A673 (cell line): ENCODE measurements at places on chromosomes 12 and 14. TPM values are rescaled to one million over a fixed set of nuclear protein-coding genes. Genes with fewer than 3 reads are reported as not detected.

NTF3 gene
- not detected in 2 replicates for total RNA-seq

FITM1 gene
- total RNA-seq: 0.48 TPM in 1 of 2 replicates, not detected in the other

SERPINA5 gene
- total RNA-seq: not detected in 2 replicates

GALNT8 gene
- not detected in 2 replicates for total RNA-seq

- no peak overlapping the region for H3K4me3 ChIP-seq
- no peaks in the 10 kb centered on the region for H3K4me1 ChIP-seq
- no peak overlapping the region for H3K27ac ChIP-seq
- no peak for DNase-seq
- peaks cover 12% of the 10 kb centered on the region for H3K27me3 ChIP-seq
Observed at GRCh38 chr12:5784462-5785130, 160.5 kb downstream of the ANO2 start.

DNA sequence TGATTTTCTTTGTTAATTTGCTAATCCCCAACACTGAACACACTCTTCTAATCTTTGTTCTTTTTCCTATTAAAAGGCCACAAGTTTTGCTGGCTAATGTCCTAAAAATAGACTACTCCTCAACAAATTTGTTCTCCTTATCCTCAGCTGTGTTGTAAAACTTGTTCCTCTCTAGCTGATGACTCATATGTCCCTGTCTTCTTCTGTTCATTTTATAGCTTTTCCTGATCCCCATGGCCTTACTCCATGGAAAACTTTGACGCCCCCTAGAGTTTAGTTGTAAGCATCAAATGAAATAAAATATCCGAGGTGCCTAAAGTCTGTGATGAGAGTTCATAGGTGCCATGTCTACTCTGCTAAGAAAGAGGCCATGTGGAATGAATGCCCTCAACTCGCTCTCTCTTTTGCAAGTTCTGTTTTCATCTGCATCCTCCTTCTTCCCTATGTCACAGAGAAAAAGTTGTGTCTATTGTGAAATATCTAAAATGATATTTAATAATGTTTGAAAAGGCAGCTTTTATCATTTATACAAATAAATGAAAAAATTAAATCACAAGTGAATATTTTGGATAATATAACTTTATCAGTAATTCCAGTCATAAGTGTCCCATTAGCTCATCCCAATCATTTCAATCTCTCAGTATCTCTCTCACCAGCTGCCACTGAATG, 237.9 kb downstream of the IPO8 start:
- no peak overlapping the region for H3K27ac ChIP-seq
- no peaks in the 10 kb centered on the region for H3K36me3 ChIP-seq
- no peaks in the 10 kb centered on the region for H3K27me3 ChIP-seq
- peak; percentile 81 for DNase-seq
- no peak overlapping the region for H3K4me3 ChIP-seq

DNA sequence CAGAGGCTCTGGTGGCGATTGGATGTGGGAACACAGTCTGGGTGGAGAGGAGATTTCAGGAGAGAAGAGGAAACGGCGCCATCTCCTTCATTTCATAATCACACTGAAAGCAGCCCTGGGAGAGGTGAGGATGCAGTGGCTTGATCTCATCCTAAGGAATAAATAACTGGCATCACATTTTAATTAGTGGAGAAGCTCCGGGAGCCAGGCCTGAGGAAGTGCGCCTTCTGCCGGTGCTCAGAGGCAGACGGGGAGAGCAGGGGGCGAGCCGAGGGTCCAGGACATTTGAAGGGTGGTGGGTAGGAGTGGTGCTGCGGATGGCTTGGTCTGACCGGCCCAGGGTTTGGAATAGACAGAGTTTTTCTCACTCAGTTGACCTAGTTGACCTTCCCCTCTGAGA, 265.0 kb downstream of the CACNA1C start:
- H3K36me3 ChIP-seq: no peaks in the 10 kb centered on the region
- H3K27me3 ChIP-seq: no peaks in the 10 kb centered on the region
- H3K27ac ChIP-seq: no peak overlapping the region
- no peak for DNase-seq
- no peak overlapping the region for H3K4me3 ChIP-seq
- H3K4me1 ChIP-seq: no peaks in the 10 kb centered on the region

- no peaks in the 10 kb centered on the region for H3K27me3 ChIP-seq
- peaks cover 32% of the 10 kb centered on the region for H3K4me1 ChIP-seq
- H3K36me3 ChIP-seq: no peaks in the 10 kb centered on the region
- H3K27ac ChIP-seq: peak overlapping the region; percentile 70
- DNase-seq: peak; percentile 95
Observed at GRCh38 chr12:98399532-98399931, 115.9 kb upstream of the TMPO start.

- no peaks in the 10 kb centered on the region for H3K36me3 ChIP-seq
- no peaks in the 10 kb centered on the region for H3K27me3 ChIP-seq
- no peak overlapping the region for H3K4me3 ChIP-seq
- no peak overlapping the region for H3K27ac ChIP-seq
- no peak for DNase-seq
Observed at GRCh38 chr12:116726694-116727093, 11.2 kb downstream of the SPRING1 start.

DNA sequence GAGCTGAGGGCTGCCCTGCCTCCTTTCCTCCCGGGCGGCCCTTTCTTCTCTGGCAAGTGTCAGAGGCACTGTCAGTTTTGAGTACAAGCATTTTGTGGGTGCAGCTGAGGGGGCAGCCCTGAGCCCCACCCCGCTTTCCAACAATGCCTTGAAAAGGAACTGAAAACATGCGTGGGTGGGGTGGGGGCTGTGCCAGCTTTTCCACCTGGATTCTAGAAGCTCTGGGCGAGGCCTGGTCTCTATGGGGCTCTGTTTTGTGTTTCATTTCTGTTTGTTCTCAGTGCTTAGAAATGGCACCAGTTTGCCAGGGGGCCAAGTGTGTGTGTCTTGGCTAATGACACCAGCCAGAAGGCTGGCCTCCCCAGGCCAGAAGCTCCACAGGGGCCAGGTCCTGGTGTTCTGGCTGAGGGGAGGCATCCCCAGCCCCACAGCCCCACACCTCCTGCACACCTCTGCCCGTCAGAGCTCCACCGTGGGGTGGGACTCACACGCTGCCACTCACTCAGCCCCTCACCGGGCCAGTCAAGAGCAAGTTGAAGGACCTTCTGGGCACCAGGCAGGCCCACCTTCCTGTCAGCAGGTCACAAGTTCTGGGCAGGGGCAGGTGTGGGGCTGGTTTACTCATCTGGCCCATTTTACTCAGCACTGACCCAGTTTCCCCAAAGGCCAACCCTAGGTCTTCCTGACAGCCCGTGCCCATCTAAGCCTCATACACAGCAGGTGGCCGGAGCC, 155.1 kb downstream of the CALM1 start:
- DNase-seq: no peak
- H3K36me3 ChIP-seq: no peaks in the 10 kb centered on the region
- H3K27ac ChIP-seq: no peak overlapping the region
- H3K4me3 ChIP-seq: no peak overlapping the region
- no peaks in the 10 kb centered on the region for H3K27me3 ChIP-seq

DNA sequence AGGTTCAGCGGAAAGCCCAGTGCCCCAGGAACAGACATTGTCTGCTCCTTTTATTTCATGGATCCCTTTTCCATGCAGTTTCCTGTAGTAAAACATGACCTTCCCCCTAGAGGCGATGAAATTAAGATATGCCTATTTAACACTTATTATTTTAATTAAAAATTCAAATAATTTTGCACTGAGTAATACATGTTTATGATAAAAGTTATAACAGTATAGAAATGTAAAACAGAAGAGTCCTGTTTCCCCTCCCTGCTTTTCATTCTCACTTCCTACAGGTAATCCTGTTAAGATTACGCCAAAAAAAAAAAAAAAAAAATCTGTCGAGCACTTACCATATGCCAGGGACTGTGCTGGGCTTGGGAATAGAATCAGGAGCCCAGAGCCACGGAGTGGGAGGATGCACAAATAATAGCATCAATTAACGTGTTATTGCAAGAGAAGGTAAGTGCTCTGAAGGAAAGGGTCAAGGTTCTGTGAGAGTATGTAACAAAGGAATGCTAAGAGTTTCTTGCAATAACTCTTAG, 830 bp upstream of the LPCAT3 start:
- peaks cover 6% of the 10 kb centered on the region for H3K36me3 ChIP-seq
- peak overlapping the region; percentile 84 for H3K27ac ChIP-seq
- H3K27me3 ChIP-seq: no peaks in the 10 kb centered on the region
- peak; percentile 15 for DNase-seq
- H3K4me3 ChIP-seq: peak overlapping the region; percentile 59
- peaks cover 10% of the 10 kb centered on the region for H3K4me1 ChIP-seq

DNA sequence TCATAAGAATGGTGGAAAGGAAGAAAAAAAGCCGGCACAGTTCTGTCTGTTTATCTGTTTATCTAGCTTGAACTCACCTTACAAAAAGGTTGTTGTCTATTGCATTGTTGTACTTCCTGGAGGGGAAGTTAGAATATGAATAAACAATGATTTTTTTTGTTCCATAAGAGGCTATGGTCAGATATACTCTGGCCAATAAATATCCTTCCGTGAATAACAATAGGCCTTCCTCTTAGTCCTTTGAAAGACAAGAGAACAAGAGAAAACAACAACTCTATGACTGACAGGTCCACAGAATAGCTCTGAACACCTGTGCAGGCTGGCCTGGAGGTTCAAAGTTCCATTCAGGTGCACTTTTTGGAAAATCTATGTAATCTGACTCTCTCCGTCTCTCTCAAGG, 192.8 kb upstream of the KRR1 start:
- no peaks in the 10 kb centered on the region for H3K27me3 ChIP-seq
- peaks cover 47% of the 10 kb centered on the region for H3K4me1 ChIP-seq
- H3K4me3 ChIP-seq: no peak overlapping the region
- DNase-seq: no peak

GRCh38 chr12:104736307-104736706, 221.8 kb downstream of the SLC41A2 start:
- no peak overlapping the region for H3K4me3 ChIP-seq
- no peak overlapping the region for H3K27ac ChIP-seq
- no peaks in the 10 kb centered on the region for H3K4me1 ChIP-seq
- H3K27me3 ChIP-seq: no peaks in the 10 kb centered on the region
